ENCODE measurements at places on chromosomes 16 and 17.

GRCh38 chr16:84416407-84417321 is 48.3 kb downstream of the ATP2C2 start:
- DNase-seq = no peak

DNA sequence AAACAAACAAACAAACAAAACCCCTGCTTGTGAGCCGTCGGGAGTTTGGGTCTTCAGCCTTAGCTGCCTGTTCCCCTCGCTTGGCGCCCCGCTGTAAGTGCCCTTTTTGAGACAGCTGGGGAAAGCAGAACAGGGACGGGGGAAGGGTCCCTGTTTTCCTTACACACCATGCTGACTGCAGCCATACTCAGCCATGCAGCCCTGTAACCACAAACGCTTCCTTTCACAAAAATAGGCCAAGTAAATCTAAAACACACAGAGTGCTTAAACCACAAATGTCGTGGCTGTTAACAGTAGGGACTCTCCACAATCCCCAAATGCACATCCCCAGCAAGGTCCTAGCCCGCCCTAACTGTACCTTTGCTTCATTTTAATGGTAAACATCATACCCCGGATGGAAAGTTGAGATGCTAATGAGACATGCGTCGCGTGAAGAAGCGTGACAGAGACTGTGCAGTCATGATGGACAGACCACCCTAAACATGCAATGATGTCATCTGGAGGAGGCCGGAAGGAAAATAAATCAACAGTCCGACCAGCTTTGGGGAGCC is 129.9 kb downstream of the MGAT5B start:
- no peak for DNase-seq

- DNase-seq = no peak
Measured at GRCh38 chr17:17913695-17914332, 58.4 kb downstream of the TOM1L2 start.

DNA sequence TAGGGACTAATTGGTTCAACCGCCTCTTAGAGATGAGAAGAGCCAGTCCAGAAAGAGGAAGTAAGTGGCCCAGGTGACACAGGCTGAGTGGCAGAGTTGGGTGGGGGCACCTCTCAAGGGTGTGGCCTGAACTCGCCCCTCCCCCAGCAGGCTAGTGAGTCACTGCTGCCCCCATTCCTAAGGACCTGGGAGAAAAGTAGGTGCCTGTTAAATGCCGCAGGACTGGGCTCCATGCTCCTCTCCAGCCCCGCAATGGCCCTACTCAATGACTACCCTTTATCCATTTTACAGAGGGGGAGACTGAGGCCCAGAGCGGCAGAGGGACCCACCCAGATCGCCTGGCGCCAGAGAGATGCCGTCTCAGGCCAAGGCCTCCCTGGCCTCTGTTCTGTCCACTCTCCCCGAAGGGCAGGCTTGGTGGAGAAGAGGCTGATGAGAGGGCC is 8.1 kb downstream of the TMEM235 start:
- no peak for DNase-seq

GRCh38 chr16:66484453-66485213 is 57.5 kb downstream of the BEAN1 start:
- DNase-seq = no peak

GRCh38 chr17:8300627-8301242 is 5.5 kb upstream of the SLC25A35 start:
- DNase-seq = peak; percentile 19

DNA sequence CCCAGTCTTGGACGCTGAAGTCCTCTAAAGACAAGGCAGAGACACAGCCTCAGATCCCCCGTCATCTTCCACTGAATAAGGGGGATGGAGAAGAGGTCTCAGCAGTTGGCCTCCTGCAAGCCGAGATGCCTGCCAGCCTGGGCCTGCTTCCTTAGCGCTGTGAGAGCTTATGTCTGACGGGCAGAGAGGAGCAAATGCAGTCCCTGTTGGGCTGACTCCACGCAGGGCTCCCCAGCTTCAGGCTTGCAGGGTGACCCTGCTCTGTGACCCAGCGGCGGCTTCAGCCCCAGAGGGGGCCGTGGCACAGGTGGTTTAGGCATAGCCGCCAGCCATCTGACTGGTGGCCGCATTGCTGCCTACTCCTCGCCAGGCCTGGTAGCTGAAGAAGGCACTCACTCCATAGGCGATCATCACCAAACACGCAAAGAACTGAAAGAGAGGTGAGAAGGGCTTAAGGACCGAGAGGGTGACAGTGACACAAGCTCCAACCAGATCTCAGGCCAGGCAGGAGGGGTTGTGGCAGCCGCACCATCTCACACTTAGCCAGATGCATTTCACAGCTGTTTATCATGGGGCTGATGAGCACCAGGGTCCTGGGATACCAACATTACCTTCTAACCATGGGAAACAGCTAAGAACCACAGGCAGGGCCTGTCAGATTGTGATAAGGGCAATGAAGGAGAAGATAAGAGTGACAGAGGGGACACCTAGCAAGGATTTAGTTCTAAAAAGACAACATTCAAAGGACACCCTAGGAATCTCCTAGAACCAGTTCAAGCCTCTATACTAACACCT is 11.7 kb downstream of the ARL2BP start:
- no peak for DNase-seq

- DNase-seq = no peak
Measured at GRCh38 chr16:87190288-87191230, 126.6 kb downstream of the C16orf95 start.

- DNase-seq = no peak
Measured at GRCh38 chr17:78727057-78727456, 55.0 kb downstream of the CYTH1 start.

GRCh38 chr16:84369105-84369504 is 767 bp downstream of the ATP2C2 start:
- no peak for DNase-seq

- DNase-seq = no peak
Measured at GRCh38 chr17:29628644-29629043, 5.9 kb upstream of the CORO6 start.

DNA sequence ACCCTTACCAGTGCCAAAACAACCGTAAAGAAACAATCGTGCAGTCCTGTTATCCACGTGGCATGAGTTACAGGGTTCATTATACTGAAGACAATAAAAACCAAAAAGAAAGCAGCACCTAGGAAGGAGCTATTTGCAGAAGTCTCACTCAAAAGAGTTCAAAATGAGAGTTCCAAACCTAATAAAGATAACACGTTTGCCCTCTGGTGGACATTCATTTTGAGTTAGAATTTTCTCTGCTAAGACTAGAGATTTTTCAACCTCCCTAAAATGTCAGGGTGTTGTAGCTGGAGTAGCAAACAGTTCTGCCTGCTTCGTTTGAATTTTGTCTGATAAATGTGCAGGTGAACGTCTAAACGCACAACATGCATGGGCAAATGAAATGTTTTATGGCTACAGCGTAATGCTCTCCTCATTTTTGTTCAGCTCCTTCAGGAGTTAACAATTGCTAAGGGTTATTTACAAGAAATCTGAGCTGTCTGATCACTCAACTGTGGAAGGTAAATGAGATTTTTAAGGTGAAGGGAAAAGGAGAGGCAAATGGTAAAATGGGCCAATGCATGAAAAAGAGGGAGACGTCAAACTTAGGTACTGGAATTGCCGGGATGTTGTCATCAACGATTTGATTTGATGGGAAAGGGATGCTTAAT is 1067.9 kb upstream of the EEF2KMT start:
- DNase-seq = no peak

- no peak for DNase-seq
Measured at GRCh38 chr17:45426561-45426960, 6.1 kb downstream of the ARHGAP27 start.

DNA sequence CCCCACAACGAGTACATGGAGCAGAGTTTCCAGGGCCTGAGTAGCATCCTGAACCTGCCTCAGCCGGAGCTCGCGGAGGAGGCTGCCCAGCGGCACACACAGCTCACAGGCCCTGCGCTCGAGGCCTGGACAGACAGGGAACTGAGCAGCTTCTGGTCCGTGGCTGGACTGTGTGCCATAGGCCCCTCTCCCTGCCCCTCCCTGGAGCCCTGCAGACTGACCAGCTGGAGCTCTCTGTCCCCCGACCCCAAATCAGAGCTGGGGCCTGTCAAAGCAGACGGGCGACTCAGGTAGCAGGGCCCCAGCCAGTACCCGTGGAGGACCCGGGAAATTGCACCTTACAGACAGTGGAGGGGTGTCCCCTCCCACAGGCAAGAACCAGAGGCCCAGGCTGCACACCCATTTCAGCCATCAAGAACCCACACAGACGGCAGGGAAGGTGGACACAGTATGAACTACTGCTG is 13.0 kb downstream of the MRPL27 start:
- DNase-seq = no peak

GRCh38 chr17:64991726-64992125 is 64.8 kb downstream of the GNA13 start:
- DNase-seq = no peak

DNA sequence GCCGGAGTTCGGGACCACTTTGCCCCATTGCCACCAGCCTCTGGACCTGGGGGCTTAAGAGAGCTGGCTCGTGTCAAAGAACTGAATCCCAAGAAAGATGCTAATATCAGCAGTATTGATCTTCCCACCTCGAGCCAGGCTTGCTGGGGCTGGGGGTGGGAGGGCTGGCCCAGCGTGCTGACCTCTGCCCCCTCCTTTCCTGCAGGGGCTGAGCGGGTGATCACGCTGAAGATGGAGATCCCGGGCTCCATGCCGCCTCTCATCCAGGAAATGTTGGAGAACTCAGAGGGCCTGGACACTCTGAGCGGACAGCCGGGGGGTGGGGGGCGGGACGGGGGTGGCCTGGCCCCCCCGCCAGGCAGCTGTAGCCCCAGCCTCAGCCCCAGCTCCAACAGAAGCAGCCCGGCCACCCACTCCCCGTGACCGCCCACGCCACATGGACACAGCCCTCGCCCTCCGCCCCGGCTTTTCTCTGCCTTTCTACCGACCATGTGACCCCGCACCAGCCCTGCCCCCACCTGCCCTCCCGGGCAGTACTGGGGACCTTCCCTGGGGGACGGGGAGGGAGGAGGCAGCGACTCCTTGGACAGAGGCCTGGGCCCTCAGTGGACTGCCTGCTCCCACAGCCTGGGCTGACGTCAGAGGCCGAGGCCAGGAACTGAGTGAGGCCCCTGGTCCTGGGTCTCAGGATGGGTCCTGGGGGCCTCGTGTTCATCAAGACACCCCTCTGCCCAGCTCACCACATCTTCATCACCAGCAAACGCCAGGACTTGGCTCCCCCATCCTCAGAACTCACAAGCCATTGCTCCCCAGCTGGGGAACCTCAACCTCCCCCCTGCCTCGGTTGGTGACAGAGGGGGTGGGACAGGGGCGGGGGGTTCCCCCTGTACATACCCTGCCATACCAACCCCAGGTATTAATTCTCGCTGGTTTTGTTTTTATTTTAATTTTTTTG is 8.5 kb downstream of the GJD3 start:
- no peak for DNase-seq

DNA sequence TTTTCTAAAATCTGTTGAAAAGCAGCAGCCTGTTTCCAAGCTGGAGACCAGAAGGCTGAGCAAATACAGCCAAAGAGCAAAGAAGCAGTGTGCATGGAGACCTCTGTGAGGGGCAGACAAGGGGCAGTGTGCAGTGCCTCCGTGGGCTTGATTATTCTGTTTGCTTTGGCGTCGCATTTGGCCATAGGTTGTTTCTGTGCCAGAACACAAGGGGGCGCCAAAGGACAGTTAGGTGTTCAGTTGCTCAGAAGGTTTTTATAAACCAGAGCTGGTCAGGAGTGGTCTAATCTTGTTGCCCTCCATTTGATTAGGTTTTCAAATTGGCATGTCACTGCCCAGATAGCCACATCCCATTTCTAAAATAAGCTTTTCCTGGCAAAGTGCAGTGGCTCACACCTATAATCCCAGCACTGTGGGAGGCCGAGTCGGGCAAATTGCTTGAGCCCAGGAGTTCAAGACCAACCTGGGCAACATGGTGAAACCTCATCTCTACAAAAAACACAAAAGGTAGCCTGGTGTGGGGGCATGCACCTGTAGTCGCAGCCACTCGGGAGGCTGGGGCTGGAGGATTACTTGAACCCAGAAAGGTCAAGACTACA is 10.6 kb downstream of the MYH3 start:
- DNase-seq = peak; percentile 69

DNA sequence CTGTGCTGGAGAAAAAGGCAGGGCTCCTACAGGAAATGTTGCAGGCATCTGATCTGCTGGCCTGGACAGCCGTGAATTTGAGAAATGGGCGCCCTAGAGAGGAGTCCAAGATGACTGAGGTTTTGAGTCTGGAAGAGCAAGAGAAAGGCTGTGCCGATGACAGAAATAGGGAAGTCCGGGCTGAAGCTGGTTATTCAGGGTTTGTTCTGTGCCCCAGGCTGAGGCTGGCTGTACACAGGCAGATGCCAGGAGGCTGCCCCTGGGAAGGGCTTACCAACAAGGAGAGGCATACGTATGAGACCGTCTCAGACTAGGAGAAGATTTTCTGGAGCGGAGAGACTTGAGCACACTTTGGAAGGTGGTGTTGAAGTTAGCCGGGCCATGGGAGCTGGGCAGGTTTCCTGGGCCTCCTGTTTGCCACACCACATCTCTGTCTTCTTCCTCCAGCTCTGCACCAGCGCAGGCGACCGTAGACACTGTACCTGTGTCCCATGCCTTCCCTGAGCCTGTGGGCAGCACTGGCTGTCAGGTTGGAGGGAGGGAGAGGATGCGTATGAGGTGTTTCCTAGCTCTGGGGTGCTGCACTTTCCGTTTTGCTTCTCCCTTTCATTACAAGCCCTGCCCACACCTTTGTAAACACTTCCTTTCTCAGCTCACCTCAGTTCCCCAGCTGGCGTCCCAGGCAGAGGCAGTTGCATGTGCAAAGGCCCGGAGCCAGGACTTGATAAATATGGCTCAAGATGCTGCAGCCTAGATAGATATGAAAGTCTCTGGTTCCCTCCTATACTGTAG is 80.8 kb downstream of the SPECC1 start:
- DNase-seq = no peak

DNA sequence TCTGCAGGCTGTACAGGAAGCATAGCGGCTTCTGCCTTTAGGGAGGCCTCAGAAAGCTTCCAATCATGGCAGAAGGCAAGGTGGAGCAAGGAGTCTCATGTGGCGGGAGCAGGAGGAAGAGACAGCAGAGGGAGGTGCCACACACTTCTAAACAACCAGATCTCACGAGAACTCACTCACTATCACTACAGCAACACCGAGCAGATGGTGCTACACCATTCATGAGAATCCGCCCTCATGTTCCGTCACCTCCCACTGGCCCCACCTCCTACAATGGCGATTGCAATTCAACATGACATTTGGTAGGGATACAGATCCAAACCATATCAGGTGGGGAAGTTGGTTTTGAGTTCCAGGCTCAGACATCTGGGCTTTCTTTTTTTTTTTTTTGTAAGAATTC is 31.9 kb upstream of the NUDT7 start:
- no peak for DNase-seq

GRCh38 chr16:13587181-13587580 is 332.8 kb upstream of the ERCC4 start:
- DNase-seq = no peak

- DNase-seq = no peak
Measured at GRCh38 chr16:64434526-64435069, 687.3 kb downstream of the CDH11 start.
